ENCODE measurements at places on chromosomes 7 and 10. TPM values are rescaled to one million over a fixed set of nuclear protein-coding genes. Genes with fewer than 3 reads are reported as not detected.
A peak's percentile ranks its signal among the peaks of the same experiment; 100 is the strongest.

GRCh38 chr7:20228654-20229053, 11.5 kb upstream of the MACC1 start:
- no peak for DNase-seq

GRCh38 chr10:129741978-129742741, 221.9 kb downstream of the EBF3 start:
- no peak for DNase-seq

DNA sequence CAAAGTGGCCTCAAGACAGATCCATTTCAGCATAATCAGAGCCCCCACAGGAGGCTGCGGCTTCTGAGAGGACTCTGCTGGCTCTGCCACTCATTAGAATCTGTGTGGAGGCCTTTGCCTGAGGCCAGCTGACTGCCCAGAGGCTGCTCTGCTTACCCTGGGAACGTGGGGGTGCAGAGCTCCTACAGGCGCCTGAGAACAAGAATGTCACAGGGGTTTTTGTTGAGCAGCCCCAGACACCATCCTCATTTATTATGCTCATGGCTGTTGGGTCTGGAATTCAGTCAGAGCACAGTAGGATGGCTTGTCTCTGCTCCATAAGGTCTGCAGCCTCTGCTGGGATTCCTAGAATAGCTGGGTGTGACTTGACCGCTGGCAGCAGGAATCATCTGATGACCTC, 101.8 kb upstream of the GDF10 start:
- no peak for DNase-seq

DNA sequence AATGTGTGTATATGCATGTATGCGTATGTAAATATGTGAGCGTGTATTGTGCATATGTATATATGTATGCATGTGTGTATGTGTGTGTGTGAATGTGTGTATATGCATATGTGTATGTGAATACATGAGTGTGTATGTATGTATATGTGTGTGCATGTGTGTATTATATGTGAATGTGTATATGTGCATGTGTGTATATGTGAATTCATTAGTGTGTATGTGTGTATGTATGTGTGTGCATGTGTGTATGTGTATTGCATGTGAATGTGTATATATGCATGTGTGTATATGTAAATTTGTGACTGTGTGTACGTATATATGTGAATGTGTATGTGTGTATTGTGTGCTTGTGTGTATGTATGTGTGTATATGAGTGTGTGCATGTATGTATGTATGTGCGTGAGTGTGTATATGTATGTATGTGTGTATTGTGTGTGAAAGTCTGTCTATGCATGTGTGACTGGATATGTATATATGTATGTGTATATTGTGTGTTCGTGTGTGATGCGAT, 455.9 kb downstream of the TYW1 start:
- DNase-seq = no peak

DNA sequence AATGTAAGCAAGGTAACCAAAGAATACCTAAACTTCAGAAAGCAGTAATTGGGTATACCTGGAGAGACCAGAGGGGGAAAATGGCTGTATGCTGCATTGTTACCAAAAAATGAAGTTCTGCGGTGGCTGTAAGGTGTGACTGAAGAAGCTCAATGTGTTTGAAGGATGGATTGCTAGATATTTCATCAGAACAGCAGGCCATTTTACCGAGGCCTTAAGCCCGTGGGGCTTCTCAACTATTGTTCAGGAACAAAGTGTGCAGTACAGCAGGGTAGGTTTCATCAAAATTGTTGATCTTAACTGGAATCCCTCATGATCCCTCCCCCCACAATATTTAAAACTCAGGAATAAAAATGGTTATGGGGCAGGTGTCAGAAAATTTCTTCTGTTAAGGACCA, 204.0 kb upstream of the GHITM start:
- DNase-seq = no peak

DNA sequence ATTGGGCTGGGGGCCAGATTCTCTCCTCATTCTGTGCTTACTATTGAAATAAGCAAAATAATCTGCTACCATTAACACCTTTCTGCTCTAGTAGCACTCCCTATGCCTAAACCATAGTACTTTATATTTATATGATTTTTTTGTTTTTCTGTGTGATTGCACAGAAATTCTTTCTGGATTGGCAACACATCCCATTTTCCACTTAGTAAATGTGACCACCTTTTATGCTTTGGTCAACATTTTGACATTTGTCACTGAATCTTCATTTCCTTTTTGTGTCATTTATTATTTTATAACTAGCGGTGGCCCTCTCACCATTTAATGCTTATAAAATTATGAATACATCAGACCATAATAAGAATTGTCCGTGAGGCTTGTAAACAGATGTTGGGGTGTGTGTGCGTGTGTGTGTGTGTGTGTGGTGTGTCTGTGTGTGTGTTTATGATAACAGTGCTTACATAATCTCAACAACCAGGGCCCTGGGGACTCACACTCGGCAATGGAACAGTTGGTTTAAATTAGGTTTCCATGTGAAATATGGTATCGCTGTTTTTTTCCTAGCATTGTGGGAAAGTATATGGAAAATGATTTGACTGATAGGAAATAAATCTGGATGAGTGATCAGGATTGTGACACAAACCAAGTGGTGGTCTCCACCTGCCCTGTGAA, 138.9 kb downstream of the NOC3L start:
- peak; percentile 58 for DNase-seq

- DNase-seq = no peak
Measured at GRCh38 chr7:49228426-49229098, 304.2 kb downstream of the CDC14C start.

GRCh38 chr10:133040198-133040597, 47.5 kb upstream of the ADGRA1 start:
- DNase-seq = no peak

- no peak for DNase-seq
Measured at GRCh38 chr7:117179701-117180100, 143.2 kb downstream of the WNT2 start.

DNA sequence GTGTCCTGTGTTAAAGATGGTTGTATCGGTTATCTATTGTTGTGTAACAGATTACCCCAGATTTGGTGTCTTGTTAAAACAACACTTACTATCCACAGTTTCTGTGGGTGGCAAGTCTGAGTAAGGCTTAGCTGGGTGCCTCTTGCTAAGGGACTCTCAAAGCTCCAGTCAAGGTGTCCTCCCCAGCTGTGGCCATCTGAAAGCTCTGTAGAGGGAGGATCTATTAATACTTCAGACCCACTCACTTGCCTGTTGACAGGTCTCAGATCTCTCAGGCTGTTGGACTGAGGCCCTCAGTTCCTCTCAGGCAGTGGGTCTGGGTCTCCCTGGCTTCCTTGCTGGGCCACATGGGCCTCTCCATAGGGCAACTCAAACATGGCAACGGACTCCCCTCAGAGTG, 19.6 kb downstream of the ARID5B start:
- DNase-seq = no peak

Gene ZP3
- 0.99 TPM for polyA plus RNA-seq

GRCh38 chr7:138814816-138815332, 16.9 kb upstream of the ATP6V0A4 start:
- DNase-seq = no peak

- no peak for DNase-seq
Measured at GRCh38 chr7:158003441-158004122, 584.0 kb downstream of the PTPRN2 start.

Gene CTAGE8
- polyA plus RNA-seq = 0.27 TPM

Gene NUDT13
- 4.4 TPM for polyA plus RNA-seq

Gene ZNF33B
- 18.8 TPM for polyA plus RNA-seq

GRCh38 chr10:50384898-50385297, 133.6 kb upstream of the ASAH2 start:
- DNase-seq = no peak

GRCh38 chr7:66804001-66804400, 63.5 kb downstream of the RABGEF1 start:
- no peak for DNase-seq

- no peak for DNase-seq
Measured at GRCh38 chr10:130038019-130038555, 72.5 kb downstream of the C10orf143 start.

- no peak for DNase-seq
Measured at GRCh38 chr10:112834751-112835181, 115.3 kb upstream of the TCF7L2 start.

DNA sequence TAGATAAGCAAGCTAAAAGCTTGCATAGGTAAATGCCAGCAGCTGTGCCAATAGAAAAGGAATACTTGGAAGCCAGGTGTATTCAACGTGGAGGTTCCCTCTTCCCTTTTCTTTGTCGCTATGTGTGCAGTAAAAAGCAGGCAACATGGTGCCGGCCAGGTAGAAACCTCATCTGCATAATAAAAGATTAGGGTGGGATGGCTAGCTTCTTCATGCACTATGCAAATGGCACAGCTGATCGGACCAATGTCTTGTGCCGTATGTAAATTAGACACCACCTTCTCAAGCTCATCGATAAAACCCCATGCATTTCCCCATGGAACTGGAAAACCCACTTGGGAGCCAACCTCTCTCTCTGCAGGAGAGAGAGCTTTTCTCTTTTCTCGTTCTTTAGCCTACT, 150.9 kb upstream of the FOXK1 start:
- no peak for DNase-seq

- DNase-seq = no peak
Measured at GRCh38 chr7:24611130-24611529, 37.9 kb downstream of the PALS2 start.

DNA sequence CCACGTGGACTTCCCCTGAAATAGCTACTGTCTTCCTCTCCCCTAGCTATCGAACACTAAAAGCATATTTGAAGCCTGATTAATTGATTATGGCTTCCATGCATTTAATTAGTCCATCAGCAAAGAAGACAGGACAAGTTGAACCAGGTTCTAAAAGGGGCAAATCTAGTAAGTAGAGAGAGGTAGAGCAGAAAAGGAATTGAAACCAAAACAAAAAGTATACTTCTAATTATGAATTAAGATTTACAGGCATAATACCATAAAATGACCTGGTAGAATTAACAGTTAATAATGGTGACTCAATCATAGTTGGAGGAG, 393 bp upstream of the DNAJC1 start:
- DNase-seq = no peak

GRCh38 chr7:100965723-100966541, 3.4 kb upstream of the MUC12 start:
- peak; percentile 32 for DNase-seq

DNA sequence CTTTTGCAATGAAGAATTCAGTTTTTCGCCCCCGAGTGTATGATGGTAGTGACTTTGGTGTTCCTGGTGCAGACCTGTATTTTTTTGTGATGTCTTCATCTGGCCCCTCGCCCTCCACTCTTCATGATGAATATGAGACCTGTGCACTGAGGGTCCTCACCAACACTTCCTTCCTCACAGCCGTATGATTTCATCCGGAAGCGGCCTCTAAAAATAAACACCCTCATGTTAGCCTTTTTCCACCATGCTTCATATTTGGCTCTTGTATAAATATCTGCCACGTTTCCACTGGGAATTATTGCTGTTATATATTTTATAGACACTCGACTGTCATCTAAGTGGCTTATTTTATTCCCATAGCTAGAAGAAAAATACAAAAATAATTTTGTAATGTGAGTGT, 160.4 kb downstream of the MGMT start:
- DNase-seq = peak; percentile 24

- DNase-seq = peak; percentile 90
Measured at GRCh38 chr10:24723788-24724380, at the start of gene ARHGAP21. TSS of gene ARHGAP21 (minus strand) at chr10:24723887. CDS start at chr10:24721899, 1,988 bp downstream.

Gene VCL
- 168 TPM for polyA plus RNA-seq

DNA sequence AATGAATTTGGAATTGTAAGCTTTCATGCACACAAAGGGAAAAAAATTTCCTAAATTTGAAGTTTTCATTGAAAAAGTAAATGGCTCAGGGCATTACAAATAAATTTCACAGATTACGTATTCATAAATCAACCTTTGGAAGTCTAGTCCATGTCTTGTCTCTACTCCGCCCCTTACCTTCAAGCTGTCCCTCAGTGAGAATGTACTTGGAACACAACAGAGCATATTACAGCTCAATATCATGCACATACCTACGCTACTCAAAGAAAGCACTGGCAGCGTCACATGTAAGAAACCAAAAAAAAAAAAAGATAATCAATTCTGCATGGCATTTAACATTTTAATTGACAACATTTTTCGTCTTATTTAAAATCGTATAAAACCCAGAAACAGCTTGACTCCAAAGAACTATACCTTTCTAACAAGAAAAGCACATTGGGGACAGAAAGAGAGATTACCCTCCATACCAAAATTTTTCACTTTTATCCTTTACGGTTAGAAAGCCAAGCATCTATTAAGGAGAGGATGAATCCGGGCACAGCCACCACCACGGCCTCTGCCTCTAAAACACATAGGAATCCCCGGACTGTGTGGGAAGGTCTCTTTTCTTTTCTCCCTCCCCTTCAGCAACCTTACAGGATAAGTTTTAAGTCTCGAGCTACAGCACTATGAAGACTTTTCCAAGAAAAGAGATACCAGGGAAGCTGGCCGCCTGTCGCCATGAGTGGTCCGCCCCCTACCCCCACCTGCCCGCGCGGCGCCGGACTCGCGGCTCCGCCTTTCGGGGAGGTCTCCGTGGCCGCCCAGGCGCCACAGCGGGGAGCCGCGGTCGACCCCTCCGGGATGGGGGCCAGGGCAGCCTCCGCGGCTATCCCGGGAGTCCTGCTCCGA, 1.1 kb downstream of the JMJD1C start:
- DNase-seq = no peak

Gene TRIM24
- 26.0 TPM for polyA plus RNA-seq

Gene PRF1
- 1.8 TPM for polyA plus RNA-seq

Gene PON1
- polyA plus RNA-seq = 0.39 TPM

Gene AGAP4
- not detected for polyA plus RNA-seq

Gene C10orf105
- polyA plus RNA-seq = 0.29 TPM

DNA sequence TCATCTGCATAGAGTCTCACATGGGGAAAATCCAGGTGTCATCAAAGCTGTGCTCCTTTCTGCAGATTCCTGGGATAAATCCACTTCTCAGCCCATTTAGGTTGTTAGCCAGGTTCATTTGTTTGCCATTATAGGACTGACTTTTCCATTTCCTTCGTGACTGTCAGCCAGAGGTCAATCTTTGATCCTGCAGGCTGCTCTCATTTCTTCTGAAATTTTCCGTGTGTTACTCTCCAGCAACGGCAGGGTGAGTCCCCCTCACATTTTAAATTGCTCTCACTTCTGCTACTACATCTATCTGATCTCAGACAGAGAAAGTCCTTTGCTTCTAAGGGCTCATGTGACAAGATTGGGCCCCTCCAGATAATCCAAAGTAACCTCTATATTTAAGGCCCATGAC, 150.7 kb upstream of the BET1 start:
- peak; percentile 49 for DNase-seq

- DNase-seq = no peak
Measured at GRCh38 chr7:73332447-73332846, 4.5 kb downstream of the FKBP6 start.

- DNase-seq = no peak
Measured at GRCh38 chr10:79375321-79376077, 28.2 kb downstream of the PPIF start.

- no peak for DNase-seq
Measured at GRCh38 chr7:136033413-136034031, 56.4 kb upstream of the MTPN start.

GRCh38 chr10:13291821-13292773, 7.8 kb downstream of the PHYH start:
- no peak for DNase-seq

GRCh38 chr7:110766864-110767263, 324.1 kb upstream of the LRRN3 start:
- no peak for DNase-seq

GRCh38 chr7:6651851-6652445, 14.8 kb downstream of the ZNF316 start:
- DNase-seq = no peak

Measured in muscle of arm (tissue), 14 donors.